CD4-positive, alpha-beta T cell (primary cell): ENCODE measurements at places on chromosomes 11 and 22. TPM values are rescaled to one million over a fixed set of nuclear protein-coding genes. Genes with fewer than 3 reads are reported as not detected.

DNA sequence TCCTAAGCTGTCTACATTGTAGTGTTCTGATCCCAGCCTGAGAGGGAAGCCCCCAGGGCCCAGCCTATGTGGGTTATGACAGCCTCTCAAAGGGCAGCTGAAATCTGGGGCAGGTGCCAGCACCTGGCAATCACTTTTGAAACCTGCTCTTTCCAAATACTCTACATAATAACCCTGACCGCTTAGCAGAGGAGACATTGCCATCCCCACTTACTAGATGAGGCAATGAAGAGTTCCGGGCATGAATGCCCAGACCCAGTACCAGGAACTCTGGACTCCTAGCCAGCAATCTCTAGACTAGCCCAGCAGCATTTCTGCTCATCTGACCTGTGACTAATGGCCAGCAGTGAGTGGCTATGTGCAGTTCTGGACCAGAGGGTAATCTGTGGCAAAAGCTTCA is 412.4 kb upstream of the CADM1 start:
- no peak for DNase-seq
- H3K36me3 ChIP-seq, result no peaks in the 10 kb centered on the region
- H3K4me3 ChIP-seq, result no peak overlapping the region
- H3K27ac ChIP-seq, result no peak overlapping the region

DNA sequence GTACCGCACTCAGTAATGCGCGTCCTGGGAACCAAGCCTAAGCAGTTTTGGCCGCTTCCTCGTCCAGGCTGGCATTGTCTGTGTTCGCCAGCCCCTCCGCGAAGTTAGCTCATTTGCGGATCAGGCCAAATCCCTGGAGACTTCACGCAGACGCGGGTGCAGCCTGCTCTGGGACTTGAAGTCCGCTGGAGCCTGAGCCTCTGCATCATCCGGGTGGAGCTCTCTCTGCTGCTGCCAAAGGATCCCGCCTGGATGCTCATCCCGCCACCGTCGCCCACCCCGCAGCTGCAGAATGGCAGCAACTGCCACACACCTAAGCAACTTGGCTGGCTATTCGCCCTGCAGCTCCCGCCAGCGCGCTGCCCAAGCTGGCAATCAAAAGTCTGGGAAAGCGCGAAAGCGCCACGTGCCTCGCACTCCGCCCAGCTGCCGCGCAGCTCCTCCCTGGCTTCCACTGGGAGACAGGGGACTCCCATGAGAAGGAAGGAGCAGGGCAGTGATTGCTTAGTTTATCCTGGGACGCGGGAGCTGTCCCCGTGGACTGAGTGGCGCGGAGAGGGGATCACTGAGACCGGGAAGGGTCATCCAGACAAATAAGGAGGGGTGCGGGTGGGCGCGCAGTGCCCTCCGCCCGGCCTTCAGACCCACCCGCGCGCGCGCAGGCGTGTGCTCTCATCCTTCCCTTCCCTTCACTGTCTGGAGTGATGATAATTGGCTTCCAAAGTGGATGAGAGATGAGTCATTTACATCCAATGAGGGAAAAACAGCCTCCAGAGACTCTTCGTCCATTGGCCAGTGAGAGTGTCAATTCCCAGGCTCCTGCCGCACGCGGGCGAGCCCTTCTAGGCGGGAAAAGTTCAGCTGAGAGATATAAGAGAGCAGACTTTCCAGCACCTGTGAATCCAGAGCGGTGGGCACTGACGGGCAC is 23.2 kb upstream of the GLYATL1B start:
- H3K4me1 ChIP-seq, result peaks cover 8% of the 10 kb centered on the region
- H3K27me3 ChIP-seq, result peaks cover 10% of the 10 kb centered on the region

GRCh38 chr22:30752771-30753170 is 58.1 kb downstream of the OSBP2 start:
- no peak overlapping the region for H3K27ac ChIP-seq
- no peak for DNase-seq
- no peaks in the 10 kb centered on the region for H3K27me3 ChIP-seq
- H3K4me3 ChIP-seq, result no peak overlapping the region
- H3K36me3 ChIP-seq, result no peaks in the 10 kb centered on the region
- no peaks in the 10 kb centered on the region for H3K4me1 ChIP-seq

DNA sequence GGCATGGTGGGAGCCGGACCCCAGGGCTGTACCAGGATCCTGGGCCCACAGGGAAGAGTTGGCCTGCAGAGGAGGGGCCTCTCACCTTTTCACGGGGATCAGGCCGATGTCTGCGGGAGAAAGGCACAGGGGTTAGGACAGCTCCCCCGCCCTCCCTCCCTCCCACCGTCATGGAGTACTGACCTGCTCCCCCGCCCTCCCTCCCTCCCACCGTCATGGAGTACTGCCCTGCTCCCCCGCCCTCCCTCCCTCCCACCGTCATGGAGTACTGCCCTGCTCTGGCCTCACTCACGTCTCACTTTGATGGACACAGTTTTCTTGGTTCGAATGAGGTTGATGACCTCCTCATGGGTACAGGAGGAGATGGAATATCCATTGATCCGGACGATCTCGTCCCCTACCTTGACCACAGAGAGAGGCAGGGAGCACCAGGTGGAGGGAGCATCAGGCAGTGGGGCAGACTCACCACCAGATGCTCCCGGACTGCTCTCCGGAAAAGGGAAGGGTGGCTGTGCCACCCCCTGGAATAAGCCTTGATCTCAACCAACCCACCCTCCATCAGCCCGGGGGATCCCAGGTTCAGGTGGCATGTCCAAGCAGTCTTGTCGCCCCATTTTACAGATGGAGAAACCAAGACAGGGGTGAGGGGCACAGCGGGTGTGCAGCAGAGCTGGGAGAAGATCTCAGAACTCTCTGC is 17.1 kb downstream of the USH1C start:
- no peak for DNase-seq
- no peaks in the 10 kb centered on the region for H3K27me3 ChIP-seq
- H3K36me3 ChIP-seq, result no peaks in the 10 kb centered on the region
- no peak overlapping the region for H3K27ac ChIP-seq
- H3K4me1 ChIP-seq, result no peaks in the 10 kb centered on the region

GAL3ST1 gene
- total RNA-seq, result not detected
